ENCODE measurements at places on chromosomes 3 and 15.

GRCh38 chr15:22955544-22956119 is 24.5 kb downstream of the CYFIP1 start:
- no peak for DNase-seq

DNA sequence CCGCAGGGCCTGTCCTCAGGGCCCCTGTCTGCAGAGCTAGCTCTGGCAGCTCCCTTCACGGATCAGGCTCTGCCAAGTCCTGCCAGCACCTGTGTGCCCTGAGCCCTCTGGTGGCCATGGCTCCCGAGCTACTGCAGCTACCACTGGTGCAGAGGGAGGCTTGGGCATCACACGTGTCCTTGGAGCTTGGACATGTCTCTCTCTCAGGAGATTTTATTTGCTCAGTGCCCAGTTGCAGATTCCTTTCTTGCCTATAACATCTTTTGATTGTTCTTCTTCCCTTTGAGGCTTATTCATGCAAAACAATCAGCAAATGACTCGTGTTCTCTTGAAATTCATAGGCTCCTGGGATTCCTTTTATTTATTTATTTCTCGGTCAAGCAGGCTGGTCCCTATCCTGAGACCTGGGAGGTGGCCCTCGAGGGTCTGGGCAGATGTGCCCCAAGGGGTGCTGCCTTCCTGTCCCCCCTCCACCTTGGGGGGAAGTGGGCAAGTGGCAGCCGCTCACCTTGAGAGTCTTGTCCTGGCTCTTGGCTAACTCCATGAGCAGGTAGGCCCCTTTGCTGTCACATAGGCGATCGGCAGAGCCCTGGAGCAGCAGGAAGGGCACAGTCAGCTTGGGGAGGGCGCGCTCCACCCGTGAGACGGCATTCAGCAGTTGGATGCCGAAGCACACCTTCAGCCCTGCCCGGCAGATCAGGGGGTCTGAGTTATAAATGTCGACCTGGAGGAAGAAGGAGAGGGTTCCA is 21.9 kb downstream of the ABTB1 start:
- no peak for DNase-seq

- DNase-seq = no peak
Measured at GRCh38 chr3:67610458-67610857, 44.0 kb downstream of the SUCLG2 start.

GRCh38 chr3:46998121-46998851 is 18.8 kb downstream of the NBEAL2 start:
- peak; percentile 48 for DNase-seq

- no peak for DNase-seq
Measured at GRCh38 chr3:107268469-107268868, 108.8 kb upstream of the CCDC54 start.

DNA sequence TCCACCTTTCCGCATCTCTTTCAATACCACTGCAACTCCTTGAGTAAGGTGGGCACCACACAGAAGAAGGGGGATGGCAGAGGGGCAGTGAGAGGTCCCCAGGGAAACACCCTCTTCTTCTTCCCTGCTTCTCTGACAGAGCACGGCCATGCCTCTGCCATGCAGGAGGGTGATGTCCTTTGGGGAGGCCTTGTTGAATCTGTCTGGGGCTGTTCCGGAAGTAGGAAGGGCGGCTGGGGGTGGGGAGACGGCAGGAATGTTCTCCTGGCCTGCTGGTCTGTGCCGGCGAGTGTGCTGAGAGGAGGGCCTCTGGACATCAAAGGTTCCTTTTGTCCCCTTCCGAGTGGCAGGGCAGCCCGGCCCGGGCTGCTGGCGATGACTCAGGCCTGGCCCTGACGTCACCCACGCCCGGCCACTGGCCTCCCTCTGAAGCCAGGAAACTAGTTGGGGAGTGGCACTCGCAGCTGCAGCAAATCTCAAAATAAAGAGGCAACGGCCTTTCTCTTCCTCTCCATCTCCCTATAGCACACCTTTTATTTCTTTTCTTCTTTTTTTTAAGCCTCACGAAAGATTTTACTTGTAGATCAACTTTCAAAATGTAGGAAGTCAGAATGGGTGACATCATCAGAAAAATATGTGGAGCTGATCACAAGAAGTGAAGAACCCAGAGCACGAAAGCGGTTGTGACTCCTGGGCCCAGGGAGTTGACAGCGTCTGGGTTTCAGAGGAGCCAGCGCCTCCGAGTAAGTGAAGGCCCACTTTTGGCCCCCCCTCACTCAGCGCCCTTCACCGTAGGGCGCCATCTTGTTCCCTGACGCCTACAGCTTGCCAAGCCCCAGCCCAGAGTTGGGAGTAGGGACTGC is at the start of gene ZBTB38:
ZBTB38 (plus strand) TSS at position 443 of the 863 bp plus-strand sequence. CDS start 73,885 bp downstream, outside the sequence.
- DNase-seq = peak; percentile 31

DNA sequence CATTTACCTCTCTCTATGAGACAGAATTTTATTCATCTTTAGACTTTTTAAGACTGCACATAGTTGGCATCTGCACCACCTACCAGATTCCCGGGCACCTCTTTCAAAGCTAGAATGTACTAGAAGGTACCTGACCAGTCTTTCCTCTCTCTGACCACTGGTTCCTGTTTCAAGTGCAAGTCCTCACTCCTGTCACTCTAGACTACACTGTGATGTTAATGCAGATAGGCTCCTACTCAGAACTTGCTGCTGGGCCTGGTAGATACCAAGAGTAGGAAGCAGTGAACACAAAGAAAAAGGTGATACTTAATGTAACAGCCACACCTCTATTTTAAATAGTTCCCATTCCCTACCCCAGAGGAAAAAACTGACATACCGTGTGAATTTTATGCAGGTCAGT is 8.1 kb upstream of the TCAIM start:
- DNase-seq = no peak

DNA sequence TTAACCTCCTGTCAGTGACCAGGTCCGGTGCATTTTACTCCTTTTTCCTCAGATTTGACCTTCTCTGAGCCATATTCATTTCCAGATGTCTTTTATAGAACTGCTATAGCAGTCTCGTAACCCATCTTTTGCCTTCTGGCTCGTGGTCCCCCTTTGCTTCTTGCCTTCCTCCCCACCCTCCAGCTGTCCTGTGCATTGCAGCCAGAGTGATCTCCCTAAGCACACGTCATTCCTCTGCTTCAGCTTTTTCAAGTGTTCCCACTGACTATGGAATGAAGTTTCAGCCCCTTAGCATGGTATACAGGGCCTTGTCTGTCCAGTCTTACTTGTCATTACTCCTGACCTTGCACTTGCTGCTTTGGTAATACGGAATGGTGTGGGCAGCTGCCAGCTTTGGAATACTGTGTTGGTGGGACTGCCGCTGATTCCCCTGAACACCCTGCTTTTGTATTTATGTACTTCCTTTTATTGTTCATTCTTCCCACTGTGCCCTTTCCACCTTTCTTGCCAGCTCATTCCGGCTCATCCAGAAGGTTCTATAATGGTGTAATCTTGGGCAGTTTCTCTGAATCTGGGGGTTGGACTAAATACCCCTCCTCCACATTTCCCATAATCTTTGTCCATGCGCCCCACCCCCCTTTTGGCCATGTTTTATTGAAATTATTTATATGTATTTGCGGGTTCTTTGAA is 38.9 kb downstream of the SLC25A26 start:
- DNase-seq = no peak

All from omental fat pad (tissue), 4 donors.